Frontal cortex (tissue), 4 donors: ENCODE measurements at places on chromosomes 5 and 9. TPM values are rescaled to one million over a fixed set of nuclear protein-coding genes. Genes with fewer than 3 reads are reported as not detected.

The AGXT2 gene
- not detected for total RNA-seq

GRCh38 chr9:128153060-128153946, 4.0 kb downstream of the LCN2 start:
- DNase-seq, result no peak

- no peak for DNase-seq
Measured at GRCh38 chr9:136133959-136134484, 15.3 kb upstream of the TMEM250 start.

GRCh38 chr5:155472780-155473179, 459.2 kb downstream of the KIF4B start:
- DNase-seq, result no peak

The SLC6A19 gene
- not detected for total RNA-seq

The KCNN2 gene
- 29.8 TPM for total RNA-seq

- DNase-seq, result no peak
Measured at GRCh38 chr5:82023644-82024043, 51.8 kb downstream of the ATG10 start.

GRCh38 chr5:158882660-158883059, 217.1 kb downstream of the EBF1 start:
- no peak for DNase-seq

The RANBP17 gene
- total RNA-seq, result 190 TPM

DNA sequence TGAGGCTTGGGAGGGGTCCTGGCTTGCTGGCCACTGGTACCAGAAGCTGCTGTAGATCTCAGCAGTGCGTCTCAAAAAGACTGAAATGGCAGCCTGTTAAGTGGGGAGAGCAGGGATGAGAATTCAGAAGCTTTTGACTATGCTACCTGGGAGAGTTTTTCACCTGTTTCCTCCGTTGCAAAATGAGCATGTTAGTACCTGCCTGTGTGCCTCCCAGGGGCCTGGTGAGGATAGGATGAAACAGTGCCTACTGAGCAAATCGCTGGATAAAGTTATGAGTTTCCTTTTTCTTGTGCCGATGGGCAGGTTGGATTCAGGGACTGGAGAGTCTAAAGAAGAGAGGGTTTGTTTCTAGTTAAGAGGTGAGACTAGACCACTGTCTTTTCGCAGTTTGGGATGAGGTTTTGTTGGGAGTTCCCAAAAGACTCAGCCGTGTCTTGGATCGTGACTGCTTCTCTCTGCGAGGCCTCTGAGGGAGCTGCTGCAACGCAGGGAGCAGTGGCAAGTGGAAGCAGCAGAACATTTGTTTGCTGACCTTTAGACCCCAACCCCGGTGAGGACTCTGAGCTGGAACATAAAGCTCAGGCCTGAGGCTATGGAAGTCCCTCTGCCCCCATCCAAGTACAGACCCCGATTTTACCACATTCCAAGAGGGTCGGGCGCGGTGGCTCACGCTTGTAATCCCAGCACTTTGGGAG, 1.4 kb downstream of the RALGPS1 start:
- no peak for DNase-seq

DNA sequence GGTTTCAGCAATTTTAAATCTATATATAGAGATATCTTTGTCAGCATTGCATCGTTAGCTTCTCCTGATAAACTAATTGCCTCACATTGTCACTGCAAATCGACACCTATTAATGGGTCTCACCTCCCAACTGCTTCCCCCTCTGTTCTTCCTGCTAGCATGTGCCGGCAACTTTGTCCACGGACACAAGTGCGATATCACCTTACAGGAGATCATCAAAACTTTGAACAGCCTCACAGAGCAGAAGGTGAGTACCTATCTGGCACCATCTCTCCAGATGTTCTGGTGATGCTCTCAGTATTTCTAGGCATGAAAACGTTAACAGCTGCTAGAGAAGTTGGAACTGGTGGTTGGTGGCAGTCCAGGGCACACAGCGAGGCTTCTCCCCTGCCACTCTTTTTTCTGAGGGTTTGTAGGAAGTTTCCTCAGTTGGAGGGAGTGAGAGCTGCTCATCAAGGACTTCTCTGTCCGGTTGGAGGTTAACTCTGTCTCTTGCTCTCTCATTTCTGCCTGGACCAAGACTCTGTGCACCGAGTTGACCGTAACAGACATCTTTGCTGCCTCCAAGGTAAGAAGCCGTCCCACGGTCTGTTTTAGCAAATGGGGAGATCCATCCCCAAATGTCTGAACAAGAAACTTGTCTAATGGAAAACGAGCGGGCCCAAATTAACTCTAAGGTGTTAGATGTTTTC, at the start of gene IL4:
Gene IL4 (plus strand): TSS at position 51 of the 692 bp plus-strand sequence. CDS start 62 bp downstream, at position 113.
- DNase-seq, result no peak

GRCh38 chr5:9529041-9529480, 16.8 kb downstream of the SEMA5A start:
- DNase-seq, result no peak

The FRMD3 gene
- total RNA-seq, result 43.6 TPM

GRCh38 chr5:152686931-152687330, 281.9 kb upstream of the NMUR2 start:
- no peak for DNase-seq

The AIF1L gene
- total RNA-seq, result 16.3 TPM

DNA sequence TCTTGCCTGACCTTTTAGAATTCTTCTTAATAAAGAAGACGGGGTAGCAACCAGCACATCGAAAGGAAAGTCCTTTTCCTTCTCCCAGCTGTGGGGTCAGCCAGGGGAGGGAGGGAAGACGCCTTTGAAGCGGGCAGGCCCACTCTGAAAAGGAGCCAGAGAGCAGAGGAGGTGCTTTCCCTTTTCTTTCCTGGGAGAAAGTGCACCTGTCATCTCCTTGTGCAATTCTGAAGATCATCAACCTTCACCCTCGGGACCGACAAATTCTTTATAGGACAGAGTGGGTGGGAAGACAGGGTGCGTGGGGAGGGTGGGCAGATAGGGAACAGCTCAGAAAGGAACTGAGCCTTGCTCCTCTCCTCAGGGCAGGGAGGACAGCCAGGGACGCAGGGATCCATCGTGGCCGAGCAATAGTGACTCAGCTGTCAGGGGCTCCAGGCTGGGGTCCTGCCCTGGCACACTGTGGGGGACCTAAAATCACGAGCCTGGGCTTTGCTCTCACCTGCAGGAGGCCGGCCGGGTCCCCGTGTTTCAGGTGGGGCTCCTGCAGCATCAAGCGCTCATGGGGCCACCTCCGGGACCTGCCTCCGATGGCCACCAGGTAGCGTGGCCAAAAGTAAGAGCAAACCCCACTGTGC, 141.0 kb downstream of the OLFM1 start:
- no peak for DNase-seq

DNA sequence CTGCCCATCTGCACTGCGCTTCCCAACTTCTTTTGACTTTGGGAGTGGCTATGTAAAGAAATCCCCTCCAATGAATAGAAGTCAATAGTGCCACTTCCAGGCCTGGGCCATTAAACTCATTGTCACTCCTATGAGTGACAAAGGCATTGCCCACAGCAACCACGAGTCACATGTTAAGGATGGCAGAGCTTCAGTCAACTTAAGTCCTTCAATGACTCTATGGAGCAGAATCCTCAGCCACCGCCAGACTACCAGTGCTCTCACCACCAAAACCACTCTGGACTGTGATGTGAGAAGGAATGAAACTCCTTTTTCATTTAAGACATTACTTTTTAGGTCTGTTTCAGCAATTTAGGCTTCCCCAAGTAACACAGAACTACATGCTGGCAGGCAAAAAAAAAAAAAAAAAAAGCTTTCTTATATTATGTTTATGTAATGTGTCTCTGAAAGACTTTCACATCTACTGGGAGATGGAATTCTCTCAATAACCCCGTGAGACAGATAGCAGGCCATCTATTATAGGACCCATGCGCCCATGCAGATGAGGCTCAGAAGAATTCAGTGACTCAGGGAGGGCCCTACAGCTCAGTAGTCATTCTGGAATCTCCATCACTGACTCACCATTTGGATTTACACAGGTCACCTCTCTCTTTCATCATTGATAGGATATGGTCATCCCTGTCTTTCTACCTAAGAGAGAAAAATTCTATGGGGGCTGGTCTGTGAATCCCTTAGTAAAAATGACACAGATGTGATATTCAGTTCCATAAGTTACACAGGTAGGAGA, 180.5 kb downstream of the CEMIP2 start:
- no peak for DNase-seq

GRCh38 chr9:93295031-93295430, 111.1 kb downstream of the WNK2 start:
- peak; percentile 64 for DNase-seq

The GABRG2 gene
- total RNA-seq, result 40.4 TPM

GRCh38 chr5:129135633-129136032, 41.1 kb downstream of the ISOC1 start:
- no peak for DNase-seq

DNA sequence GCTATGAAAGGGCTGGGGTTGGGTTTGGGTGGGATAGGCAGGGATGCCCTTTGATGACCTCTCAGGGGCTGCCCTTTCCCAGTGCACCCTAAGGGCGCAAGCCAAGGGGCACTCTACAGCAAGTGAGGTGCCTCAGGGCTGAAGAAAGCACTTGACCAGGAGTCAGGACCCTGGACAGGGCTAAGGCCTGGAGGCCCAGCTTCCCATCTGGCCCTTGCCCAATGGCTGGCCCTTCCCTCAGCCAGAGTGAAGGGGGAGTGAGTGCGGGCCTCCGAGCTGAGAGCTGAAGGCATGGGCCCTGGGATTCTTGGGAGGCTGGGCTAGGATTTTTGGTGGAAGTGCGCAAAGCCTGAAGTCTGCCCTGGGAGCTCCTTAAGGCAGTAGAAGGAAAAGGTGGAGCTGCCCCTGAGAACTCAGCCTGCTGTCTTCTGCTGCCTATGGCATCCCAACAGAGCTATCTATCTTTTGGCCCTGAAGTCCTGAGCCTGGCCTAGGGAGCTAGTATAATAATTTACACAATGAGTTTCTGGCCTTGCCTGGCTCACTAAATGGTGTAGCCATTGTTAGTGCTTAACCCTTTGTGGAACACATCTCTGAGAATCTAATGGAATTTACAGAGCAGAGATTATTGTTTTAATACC, 16.4 kb downstream of the JADE2 start:
- no peak for DNase-seq

The ACTBL2 gene
- not detected for total RNA-seq

The VCAN gene
- total RNA-seq, result 269 TPM

The PCDHGA8 gene
- 5.7 TPM for total RNA-seq

The SLC6A7 gene
- total RNA-seq, result 2.9 TPM

GRCh38 chr9:26706223-26706622, 186.4 kb downstream of the CAAP1 start:
- no peak for DNase-seq

GRCh38 chr9:16304301-16304700, 566.2 kb downstream of the BNC2 start:
- no peak for DNase-seq

The FBP2 gene
- not detected for total RNA-seq

DNA sequence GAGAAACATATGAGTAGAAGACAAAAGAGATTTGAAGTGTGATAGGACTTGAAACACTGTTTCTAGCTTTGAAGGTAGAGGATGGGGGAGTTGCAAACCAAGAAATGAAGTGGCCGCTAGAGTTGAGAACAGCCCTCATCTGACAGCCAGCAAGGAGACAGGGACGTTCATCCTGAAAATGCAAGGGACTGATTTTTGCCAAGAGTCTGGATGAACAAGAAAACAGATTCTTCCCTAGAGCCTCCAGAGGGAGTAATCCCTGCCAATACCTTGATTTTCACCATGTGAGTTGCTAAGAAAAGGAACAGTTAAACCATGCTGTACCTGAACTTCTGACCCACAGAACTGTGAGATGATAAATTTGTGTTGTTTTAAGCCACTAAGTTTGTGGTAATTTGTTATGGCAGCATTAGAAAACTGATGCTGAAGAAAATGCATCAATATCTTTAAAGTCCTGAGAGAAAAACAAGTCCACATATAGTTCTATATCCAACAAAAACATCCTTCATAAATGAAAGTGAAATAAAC, 154.0 kb upstream of the ADAMTSL1 start:
- no peak for DNase-seq

The BRD9 gene
- total RNA-seq, result 43.2 TPM

The CD14 gene
- total RNA-seq, result 11.4 TPM

DNA sequence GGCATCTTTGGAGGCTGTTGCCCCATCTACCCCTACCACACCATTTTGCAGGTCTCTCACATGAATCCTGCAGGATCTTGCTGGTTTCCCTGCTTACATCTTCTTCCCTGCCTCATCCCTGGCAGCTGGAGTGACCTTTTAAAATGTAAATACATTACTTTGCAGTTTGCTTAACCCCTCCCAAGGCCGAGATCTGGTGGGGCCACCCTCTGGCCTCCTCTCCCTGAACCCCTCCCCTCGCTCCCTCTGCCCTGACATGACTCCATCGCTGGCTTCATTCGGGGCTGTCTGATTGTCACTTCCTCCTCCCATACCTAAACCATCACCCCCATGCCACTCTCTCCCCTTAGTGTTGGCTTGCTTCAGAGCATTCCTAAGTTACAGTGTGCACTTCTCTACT, 12.6 kb upstream of the PALM2AKAP2 start:
- DNase-seq, result no peak

The LECT2 gene
- total RNA-seq, result not detected

DNA sequence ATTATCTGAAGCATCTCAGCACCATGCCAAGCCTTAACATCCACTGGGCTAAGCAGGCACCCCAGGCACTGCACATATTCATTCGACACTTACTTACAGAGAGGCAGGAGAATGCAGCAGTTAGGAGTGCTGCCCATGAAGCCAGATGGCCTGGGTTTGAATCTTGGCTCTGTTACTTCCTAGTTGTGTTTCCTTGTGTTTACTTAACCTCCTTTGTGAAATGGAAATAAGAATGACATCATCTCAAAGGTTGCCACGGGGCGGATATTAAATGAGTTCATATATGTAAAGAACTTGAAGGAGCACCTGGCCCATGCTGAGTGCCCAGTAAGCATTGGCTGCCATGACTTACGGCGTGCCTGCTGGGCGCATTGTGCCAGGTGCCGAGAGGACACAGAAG, 565.2 kb downstream of the CDK5RAP2 start:
- no peak for DNase-seq

The CA9 gene
- 0.82 TPM for total RNA-seq

DNA sequence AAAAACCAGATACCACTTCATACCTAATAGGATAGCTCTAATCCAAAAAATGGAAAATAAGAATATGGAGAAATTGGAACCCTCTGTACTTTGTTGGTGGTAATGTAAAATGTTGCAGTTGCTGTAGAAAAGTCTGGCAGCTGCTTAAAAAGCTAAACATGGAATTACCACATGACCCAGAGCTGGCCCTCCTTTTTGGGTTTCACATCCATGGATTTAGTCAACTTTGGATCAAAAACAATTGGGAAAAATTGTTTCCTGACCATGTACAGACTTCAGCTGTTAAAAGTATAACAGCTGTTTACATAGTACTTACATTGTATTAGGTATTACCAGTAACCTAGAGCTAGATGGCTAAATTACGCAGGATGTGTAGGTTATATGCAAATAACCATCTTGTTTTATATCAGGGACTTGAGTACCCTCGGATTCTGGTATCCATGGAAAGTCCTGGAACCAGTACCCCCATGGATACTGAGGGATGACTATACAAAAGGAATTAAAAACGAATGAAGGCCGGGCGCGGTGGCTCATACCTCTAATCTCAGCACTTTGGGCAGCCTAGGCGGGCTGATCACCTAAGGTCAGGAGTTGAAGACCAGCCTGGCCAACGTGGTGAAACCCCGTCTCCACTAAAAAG, 15.8 kb downstream of the DNAJA1 start:
- DNase-seq, result no peak

The PDCD1LG2 gene
- 0.41 TPM for total RNA-seq

- no peak for DNase-seq
Measured at GRCh38 chr5:60277941-60278340, 384.4 kb upstream of the PDE4D start.

GRCh38 chr5:150491876-150492275, 16.1 kb upstream of the NDST1 start:
- DNase-seq, result no peak

GRCh38 chr5:137603356-137603755, 104.2 kb upstream of the SPOCK1 start:
- DNase-seq, result no peak

The OLFML2A gene
- 1.6 TPM for total RNA-seq

The HTR1A gene
- 20.4 TPM for total RNA-seq
